ENCODE measurements at places on chromosomes 6 and 20. TPM values are rescaled to one million over a fixed set of nuclear protein-coding genes. Genes with fewer than 3 reads are reported as not detected.

DNA sequence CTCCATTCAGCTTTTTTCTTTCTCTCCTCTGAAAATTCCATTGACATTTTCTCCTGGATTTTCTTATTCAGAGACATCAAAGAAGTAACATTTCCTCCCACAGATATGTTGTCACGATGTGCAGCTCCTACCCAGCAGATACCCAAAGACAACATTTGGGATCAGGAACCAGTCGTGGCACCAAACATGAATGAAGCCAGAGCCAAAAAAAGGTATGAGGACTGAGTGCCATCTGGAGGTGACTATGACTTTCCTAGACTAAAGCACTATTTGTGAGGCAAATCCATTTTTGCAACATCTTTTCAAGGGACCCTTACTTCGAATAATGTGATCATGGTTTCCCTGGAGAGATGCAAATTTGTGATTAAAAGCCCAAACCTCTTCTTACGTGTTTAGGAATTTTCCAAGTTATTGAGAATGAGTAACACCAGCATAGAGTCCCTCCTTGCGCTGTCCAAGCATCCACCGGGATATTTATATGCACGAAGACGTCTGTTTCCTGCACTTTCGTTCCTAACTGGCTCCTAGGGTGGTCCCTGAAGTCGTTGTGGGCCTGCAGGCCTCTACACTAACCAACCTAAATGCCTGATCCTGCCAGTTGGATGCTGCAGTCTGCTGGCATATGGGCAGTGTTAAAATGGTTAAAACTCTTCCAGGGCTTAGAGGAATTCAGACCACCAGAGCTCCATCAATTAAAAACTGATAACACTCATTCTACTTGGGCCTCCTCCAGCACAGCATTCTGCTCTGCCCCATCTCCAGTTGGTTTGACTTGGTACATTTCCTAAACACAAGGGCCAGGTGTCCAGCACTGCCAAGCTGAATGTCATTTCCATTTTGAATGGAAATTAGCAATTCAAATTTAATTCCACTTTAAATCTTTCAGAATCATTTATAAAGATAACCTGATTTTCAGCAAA lies 256.6 kb downstream of the C6orf118 start:
- no peak for DNase-seq

- DNase-seq, result no peak
Measured at GRCh38 chr6:163355426-163355991, 59.0 kb upstream of the QKI start.

The GABRR1 gene
- total RNA-seq, result not detected

The C20orf144 gene
- total RNA-seq, result 0.09 TPM

The CLIC5 gene
- 1.8 TPM for total RNA-seq

The DPPA5 gene
- not detected for total RNA-seq

The VWA7 gene
- 1.6 TPM for total RNA-seq

The SLC32A1 gene
- total RNA-seq, result not detected
